ENCODE measurements at places on chromosomes 6 and 20.

- no peak for DNase-seq
Measured at GRCh38 chr20:53149890-53150205, 177.7 kb downstream of the TSHZ2 start.

- no peak for DNase-seq
Measured at GRCh38 chr6:16404456-16404855, 166.1 kb downstream of the GMPR start.

GRCh38 chr6:46078294-46078693 is 51.5 kb upstream of the ENPP4 start:
- no peak for DNase-seq

- DNase-seq = no peak
Measured at GRCh38 chr6:170282512-170283158, 8.2 kb downstream of the DLL1 start.

DNA sequence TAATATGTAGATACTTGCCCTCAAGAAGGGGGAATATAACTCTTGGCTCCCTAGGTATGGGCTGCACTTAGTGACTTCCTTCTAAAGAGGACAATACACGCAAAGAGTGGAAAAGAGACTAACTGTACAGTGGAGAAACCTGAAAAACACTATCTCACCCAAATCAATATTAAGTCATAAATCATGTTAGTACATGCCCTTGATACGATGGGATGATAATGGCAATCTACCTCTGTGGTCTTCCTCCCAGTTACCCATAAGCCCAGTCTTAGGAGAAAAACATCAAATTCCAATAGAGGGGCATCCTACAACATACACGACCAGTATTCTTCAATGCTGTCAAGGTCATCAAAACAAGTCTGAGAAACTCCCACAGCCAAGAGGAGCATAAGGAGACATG is 1.3 kb downstream of the TRIM26 start:
- DNase-seq = no peak

GRCh38 chr6:143390278-143390677 is 60.2 kb downstream of the ADAT2 start:
- DNase-seq = no peak

DNA sequence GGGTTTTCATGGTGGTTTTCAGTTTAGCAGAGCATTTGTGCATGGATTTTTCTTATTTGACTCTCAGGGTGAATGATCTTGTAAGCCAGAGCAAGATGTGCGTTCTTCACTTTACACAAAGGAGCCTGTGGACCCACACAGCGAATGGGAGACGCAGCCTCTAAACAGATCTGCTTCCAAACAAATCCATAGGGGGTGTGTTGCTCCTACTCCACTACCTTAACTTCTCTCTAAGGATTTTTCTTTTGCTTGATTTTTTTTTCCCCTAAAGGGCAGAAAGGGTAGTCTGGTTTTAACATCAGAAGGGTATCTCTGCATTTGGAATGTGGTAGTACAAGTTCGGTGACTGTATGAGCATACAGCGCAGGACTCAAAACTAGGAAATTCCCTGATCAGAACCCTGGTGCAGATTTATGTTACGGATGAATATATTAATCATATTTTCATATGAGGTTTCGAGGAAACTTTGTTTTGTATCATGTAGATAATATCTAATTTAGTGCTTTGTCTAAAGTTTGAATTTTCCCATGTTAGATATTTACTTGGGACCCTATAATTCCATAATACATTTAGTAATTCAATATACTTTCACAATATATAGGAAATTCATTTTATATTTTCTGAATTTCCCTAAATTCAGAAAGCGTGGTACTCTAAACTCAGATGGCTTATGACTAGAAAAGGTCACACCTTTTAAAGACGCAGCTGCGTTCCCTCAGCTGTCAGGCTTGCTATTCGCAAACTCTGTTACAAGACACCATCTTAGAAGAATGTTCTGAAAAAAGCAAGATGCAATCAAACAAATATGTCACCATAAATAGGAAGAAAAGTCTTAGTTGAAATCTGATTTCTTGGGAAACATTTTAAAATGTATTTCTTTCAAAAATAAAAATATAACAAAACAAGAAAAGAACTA is 196.9 kb downstream of the TMEM242 start:
- DNase-seq = no peak

DNA sequence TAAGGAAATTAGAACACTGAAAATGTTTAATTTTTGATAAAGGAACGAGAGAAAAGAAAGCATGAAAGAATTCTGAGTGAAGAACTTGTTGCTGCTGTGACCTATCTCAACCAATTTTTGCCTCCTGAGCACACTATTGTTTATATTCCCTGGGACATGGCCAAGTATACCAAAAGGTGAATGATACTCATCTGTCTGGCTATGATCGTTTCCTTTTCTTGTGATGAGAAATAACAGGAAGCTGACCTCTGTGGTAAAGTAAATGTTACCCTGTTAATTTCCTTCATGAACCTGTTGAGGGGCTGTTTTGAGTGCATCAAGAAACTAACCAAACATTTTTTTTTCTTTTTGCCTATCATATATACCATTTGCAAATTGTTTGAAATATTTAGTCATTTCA is 69.1 kb downstream of the FIG4 start:
- no peak for DNase-seq

- DNase-seq = no peak
Measured at GRCh38 chr6:127918506-127919427, 17.9 kb upstream of the THEMIS start.

DNA sequence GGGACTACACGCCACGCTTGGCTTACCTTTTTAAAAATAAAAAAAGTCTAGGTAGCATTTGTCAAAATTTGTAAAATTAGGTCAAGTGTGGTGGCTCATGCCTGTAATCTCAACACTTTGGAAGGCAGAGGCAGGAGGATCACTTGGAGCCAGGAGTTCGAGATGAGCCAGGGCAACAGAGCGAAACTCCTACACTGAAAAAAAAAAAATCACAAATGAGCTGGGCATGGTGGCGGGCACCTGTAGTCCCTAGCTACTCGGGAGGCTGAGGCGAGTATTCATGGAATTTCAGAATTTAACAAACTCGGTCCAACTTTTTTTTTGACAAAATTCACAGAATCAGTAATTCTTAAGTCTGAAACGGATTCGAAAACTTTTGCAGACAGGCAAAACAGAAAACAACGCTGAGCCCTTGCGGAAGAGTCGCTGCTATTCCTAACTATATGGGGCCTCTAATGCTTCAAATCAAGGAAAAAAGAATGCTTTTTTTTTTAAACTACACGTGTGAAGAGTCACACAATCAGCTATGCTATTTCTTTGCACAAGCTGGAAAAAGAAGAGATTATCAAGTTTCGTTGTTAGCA is 62.9 kb downstream of the GTF2H5 start:
- DNase-seq = no peak

DNA sequence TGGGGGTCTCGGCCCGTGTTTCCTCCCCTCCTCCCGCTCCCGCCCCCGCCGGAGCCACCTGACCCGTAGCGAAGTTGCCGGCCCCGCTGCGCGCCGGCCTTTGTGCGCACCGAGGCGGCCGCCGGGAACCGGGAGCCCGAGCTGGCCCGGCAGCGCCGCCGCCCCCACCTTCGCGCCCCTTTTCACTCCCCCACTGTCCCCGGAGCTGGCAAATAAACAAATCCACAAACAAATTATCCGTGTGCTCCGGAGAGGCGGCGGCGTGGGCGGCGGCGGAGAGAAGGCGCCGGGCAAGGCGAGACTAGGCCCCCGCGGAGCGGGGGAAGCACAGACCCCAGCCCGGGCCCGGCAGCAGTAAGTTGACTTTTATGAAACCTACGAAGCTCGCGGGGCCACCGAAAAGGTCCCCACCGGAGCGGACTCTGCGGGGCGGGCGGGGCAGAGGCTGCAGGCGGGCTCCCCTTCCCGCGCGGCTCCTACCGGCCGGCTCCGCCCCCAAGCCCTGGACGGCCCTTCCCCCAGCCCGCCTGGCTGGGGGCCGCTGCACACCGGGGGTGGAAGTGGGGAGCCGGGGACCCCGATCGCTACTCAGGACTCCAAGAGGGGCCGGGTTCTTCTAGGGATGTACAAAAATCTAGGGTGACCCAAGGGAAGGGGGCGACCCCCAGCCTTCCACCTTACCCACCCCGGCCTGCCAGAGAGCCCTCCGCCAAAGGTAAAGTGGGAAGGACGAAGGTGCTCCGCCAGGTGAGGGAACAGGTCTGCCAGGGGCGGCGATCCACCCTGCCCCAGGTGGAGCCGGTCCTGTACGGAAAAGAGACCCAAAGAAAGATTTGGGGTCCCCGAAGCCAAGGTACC is 40.7 kb downstream of the YTHDF1 start:
- DNase-seq = no peak

DNA sequence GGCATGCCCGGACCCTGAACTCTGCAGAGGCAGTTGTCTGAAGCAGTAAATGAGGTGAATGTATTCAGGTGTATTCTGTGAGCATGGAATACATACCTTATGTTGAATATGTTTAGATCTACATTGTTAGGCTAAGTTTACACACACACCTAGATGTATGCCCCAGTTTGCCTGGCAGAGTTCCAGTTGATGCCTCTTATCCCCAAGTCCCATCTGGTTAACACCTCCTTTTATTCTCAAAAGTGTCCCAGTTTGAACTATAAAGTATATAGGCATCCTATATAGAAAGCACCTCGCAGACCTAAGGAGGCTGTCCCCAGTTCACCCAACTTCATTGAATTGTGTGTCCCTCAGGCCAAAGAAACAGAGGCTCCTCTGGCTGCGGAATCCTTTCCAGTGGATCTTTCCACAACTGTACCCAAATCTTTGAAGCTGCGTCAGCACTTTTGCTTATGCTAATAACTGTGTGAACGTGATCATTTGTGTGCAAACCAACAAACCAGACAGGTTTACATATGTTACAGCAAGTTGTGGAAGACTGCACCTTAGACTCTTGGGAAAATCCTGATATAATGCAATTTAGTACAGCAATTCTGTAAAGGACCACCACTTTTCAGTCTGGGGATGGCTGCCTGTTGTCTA is 4.8 kb upstream of the DHX35 start:
- no peak for DNase-seq

DNA sequence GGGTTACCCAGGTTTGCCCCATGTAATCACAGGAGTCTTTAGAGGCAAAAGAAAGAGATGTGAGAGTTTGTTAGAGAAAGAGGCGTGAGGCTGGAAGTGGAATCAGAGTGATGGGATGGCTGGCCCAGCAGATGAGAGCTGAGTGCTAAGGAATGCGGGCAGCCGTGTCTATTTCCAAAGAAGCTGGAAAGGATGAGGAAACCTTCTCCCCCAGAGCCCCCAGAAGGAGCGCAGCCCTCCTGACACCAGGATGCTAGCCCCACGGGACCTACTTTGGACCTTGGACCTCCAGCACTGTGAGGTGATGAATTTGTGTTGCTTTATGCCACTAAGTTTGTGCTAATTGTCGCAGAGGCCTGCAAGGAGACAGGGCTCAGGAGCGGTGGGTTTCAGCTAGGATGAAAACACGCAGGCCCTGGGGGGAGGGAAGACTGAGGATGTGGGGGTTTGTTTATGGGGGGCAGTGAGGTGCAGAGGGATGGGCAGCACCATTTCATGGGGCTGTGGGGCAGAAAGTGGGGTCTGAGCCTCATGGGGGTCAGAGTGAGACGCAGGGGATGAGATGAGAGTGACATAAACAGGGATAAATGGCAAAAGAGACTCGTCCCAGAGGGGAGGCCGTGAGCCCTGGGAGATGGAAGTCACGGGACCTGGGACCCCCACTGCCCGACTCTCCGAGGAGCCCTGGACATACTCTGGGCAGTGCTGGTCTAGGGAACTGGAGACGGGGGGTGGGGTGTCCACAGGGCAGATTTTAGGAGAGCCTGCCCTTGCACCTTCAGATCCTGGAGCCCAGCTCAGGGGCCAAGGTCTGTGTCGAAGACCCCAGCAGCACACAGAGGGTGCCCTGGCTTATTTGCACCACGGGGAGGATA is 160.2 kb downstream of the NFATC2 start:
- no peak for DNase-seq

GRCh38 chr6:79066330-79066729 is 11.7 kb downstream of the PHIP start:
- no peak for DNase-seq

- no peak for DNase-seq
Measured at GRCh38 chr20:11853359-11853758, 64.3 kb upstream of the BTBD3 start.

GRCh38 chr6:83708546-83708969 is 343 bp downstream of the SNAP91 start:
- DNase-seq = no peak

GRCh38 chr6:146944809-146945208 is 259.4 kb upstream of the STXBP5 start:
- DNase-seq = no peak

- no peak for DNase-seq
Measured at GRCh38 chr6:161547617-161548016, 273.8 kb upstream of the AGPAT4 start.

DNA sequence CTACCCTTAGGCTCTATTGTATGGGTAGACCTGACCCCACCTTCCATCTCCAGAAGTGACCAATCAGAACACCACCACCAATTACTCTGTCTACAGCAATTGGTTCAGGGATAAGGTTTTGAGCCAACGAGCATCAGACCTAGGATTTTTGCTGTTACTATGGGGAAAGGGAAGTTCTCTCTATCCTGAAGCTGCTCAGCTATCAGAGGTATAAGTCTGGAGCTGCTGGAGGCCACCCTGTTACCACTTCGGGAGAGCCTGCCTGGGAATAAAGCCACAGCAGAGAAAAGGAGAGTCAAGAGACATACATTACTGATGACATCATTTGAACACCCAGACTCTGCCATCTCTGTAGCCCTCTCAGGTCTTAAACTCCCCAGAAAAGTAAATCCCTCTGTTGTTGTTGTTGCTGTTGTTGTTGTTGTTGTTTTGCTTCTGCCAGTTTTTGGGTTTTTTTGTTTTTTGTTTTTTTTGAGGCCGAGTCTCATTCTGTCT is 94.5 kb downstream of the PREX1 start:
- DNase-seq = no peak

- DNase-seq = no peak
Measured at GRCh38 chr6:30754631-30755030, 10.3 kb upstream of the IER3 start.

DNA sequence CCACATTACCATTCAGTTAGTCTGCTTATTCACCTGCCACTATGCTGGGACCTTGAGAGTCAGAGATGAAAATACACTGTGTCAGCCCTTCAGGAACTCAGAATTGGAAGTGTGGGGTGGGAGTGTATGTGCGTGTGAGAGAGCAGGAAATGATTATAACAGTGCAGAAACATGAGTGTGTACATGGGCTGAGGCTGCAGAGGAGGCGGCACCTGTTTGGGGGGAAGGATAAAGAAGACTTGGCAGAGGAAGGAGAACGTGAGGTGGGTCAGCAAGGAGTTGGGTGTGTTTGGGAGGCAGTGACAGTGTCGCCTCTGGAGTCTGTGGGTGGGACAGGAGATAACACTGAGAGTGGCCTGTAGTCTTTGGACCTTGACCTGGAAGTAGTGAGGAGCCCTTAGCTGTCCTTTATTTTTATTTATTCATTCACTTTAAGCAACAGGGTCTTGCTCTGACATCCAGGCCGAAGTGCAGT is 3.1 kb downstream of the CHMP4B start:
- DNase-seq = no peak

GRCh38 chr6:109429496-109429895 is 10.9 kb downstream of the PPIL6 start:
- DNase-seq = no peak

All from stimulated activated CD8-positive, alpha-beta memory T cell treated with anti-CD3 and anti-CD28 coated beads, Interleukin-7, amount 100 ng/mL, for 1 hour (primary cell).